ENCODE measurements at places on chromosomes 4 and X.
A peak's percentile ranks its signal among the peaks of the same experiment; 100 is the strongest.

DNA sequence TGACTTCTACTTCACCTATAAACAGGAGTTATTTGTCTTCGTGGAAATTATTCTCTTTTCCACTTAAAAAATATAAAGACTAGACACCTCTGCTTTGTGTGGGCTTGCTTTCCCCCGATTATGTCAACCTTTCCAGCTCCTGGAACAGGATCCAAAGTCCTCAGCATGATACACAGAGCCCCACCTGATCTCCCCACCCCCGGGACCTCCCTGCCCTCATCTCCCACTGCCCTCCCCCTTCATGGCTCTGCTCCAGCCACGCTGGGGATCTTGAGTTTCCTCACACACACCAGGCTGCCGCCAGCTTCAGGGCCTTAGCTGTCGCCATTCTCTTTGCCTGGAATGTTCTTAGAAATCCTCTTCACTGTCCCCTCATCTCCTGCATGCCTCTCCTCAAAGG lies 55.3 kb downstream of the MBNL3 start:
- DNase-seq: no peak

GRCh38 chr4:39004758-39005157 lies 27.5 kb downstream of the TMEM156 start:
- no peak for DNase-seq

DNA sequence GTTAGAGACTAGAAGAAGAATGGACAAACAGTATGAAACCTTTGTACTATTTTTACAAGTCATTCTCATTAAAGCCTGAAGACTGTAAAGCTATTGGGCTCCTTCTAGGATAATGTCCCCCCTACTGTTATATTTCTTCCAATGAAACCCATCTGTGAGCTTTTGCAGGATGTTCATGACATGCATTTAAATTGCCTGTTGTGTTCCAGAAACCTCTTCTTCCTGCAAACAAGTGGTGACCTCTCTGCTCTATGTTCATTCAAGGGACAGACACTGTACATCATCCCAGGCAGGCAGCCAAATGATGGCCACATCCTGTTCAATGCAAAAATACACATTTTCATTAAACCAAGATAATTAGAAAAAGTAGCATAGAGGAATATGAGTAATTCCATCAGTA lies 128.0 kb downstream of the C4orf33 start:
- peak; percentile 90 for DNase-seq

DNA sequence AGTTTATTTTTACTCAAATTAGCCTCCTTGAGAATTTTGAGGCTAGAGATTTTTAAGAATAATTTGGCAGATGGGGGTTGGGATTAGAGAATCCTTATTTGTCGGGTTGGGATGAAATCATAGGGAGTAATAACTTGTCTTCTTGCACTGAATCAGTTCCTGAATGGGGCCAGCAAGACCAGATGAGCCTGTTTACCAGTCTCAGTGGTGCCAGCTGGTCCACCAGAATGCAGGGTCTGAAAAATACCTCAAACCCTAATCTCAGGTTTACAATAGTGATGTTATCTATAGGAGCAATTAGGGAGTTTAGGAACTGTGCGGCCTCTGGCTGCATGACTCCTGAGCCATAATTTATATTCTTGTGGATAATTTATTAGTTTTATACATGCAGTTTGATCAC lies 705.9 kb upstream of the AGA start:
- no peak for DNase-seq

GRCh38 chrX:116872931-116873330 lies 410.2 kb upstream of the CT83 start:
- DNase-seq: no peak

- DNase-seq: peak; percentile 68
Measured at GRCh38 chr4:139015948-139016471, 429 bp downstream of the NOCT start.
